Effector CD4-positive, alpha-beta T cell (primary cell): ENCODE measurements at places on chromosomes 13 and 19.
A peak's percentile ranks its signal among the peaks of the same experiment; 100 is the strongest.

DNA sequence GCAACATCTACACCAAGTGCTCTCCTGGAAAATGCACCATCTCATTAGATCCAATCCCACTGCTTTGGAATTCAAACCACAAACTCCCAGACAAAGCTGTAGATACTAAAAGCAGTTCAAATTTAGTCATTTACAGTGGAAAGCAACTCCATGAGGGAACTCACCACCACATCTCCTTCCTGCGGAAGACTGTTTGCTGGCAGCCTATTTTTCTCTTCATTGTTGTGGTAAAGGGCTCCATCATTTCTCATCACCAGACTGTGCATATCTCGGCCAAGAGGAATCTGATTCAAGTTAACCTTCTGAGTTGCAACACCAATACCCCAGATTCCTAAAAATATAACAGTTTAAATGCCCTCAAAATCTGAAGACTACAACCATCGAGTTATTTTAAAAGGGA is 8.4 kb downstream of the SPRYD7 start:
- DNase-seq, result no peak

DNA sequence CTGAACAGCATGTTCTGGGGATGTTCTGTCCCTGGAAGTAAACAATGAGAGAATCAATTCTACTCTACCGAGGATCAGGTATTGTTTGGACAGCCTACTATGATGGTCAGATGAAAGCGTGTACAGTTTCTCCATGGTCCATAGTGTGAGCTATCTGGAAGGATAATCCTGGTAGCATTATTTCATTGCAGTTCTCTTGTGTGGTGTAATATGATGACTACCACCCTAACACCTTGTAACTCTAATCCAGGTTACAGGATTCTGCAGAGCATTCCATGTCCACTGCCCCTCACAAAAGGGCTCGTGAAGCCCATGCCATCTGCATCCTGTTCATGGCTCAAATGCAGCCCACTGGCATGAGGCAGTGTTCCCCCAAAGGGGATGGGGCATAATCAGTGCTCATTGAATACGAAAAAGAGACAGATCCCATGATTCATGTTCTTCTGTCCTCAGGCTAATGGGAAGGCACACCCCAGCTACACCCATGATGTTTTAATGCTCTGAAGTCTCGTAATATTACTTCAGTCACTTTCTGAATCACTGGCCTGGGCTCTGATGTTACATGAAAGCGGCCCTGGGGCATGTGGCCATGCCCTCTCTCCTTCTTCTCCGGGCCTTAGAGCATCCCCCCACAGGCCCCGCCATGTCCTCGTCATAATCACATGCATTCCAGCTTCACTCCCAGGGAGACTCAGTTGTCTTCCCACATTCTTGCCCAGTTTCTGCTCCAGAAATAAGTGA is 68.4 kb downstream of the HSPH1 start:
- no peak for DNase-seq

GRCh38 chr19:5466814-5467291 is 11.6 kb downstream of the ZNRF4 start:
- no peak for DNase-seq

GRCh38 chr13:78078168-78078567 is 159.5 kb upstream of the EDNRB start:
- no peak for DNase-seq

- no peak for DNase-seq
These were observed 36.0 kb upstream of the PABPC3 start for GRCh38 chr13:25059958-25060357.

GRCh38 chr19:57052081-57052480 is 67.7 kb upstream of the USP29 start:
- DNase-seq, result no peak

- DNase-seq, result no peak
These were observed 113.2 kb downstream of the KCNRG start for GRCh38 chr13:50128428-50128931.

DNA sequence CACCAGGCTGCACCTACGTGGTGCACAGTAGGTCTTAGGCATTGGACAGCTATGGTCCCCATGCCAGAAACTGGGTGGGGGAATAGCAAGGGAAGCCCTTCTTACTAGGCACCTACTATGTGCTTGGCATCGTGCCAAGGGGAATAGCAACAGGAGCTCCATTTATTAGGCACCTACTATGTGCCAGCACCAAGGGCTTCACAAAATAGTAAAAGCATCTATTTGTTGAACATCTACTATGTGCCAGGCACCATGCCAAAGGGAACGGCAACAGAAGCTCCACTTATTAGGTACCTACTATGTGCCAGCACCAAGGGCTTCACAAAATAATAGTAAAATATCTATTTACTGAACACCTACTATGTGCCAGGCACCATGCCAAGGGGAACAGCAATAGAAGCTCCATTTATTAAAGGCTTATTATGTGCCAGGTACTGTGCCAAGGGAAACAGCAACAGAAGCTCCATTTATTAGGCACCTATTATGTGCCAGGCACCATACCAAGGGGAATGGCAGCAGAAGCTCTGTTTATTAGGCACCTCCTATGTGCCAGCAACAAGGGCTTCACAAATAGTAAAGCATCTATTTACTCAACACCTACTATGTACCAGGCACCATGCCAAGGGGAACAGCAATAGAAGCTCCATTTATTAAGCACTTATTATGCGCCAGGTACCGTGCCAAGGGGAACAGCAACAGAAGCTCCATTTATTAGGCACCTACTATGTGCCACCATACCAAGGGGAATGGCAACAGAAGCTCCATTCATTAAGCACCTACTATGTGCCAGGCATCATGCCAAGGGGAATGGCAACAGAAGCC is 108.5 kb downstream of the PTPRS start:
- DNase-seq, result no peak

- no peak for DNase-seq
These were observed 67.4 kb downstream of the CDADC1 start for GRCh38 chr13:49315036-49315565.

- no peak for DNase-seq
These were observed 66.6 kb upstream of the XPO4 start for GRCh38 chr13:20969182-20969581.

DNA sequence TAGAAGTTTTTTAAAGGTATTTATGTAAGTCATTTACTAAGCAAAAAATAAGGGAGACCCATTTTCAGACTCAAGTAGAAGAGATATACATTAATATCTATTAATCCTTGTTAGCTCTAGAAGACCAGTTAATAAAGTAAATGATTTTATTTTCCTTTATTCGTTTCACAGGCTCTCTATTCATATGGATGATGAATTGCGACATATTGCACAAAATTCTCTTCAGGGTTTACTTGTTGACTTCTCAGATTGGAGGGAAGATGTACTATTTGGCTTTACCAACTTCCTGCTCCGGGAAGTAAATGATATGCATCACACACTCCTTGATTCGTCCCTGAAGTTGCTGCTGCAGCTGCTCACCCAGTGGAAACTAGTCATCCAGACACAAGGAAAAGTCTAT is 139.3 kb downstream of the FRY start:
- DNase-seq, result no peak

DNA sequence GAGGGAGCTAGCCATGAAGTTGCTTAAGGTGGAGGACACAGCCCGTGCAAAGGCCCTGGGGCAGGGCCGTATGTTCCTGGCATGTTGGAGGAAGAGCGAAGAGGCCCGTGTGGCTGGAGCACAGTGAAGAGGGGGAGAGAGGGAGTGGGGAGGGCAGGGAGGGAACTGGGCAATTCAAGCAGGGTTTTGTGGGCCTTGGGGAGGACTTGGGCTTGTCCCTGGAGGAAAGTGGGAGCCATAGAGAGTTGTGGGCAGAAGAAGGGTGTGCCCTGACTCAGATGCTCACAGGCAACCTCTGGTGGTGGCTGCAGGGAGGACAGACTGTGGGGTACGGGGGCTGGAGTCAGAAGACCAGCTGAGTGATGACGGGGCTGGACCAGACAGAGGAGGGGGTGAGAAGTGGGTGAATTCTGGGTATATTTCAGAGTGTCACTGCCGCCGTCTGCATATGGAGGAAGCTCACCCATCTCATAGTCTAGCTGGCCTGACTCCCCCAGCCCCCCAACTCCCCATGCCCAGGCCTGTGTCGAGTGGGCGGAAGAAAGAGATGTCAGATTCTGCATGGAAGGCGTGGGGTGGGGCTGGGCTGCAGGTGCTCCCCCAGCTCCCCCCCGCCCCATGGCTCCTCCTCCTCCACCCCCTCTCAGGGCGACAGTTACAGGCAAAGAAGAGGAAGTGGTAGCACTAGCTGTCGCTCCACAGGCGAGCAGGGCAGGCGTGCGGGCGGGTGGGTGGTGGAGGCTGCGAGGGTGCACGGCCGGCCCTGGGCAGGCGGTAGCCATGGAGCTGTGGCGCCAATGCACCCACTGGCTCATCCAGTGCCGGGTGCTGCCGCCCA is at the start of gene VAV1:
VAV1 (plus strand) TSS at position 681 of the 838 bp plus-strand sequence; CDS start at position 781, 100 bp downstream.
- peak; percentile 75 for DNase-seq

DNA sequence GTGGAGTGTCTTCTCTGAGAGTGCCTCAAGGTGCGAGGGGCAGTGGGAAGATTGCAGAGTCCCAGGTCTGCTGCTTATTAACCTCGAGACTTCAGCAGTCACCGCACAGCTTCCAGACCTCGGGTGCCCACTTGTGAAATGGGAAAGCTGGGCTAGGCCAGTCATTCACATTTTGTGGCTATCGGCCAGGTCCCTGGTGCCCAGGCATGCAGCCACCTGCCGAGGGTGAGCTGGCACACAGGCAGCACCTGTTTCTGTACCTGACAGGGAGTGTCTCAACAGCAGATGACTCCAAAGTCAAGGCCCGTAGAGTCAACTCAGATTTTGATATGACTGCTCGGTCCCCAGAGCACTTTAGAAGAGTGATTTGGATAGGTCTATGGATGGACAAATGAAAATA is 21.9 kb downstream of the UQCRFS1 start:
- DNase-seq, result no peak

DNA sequence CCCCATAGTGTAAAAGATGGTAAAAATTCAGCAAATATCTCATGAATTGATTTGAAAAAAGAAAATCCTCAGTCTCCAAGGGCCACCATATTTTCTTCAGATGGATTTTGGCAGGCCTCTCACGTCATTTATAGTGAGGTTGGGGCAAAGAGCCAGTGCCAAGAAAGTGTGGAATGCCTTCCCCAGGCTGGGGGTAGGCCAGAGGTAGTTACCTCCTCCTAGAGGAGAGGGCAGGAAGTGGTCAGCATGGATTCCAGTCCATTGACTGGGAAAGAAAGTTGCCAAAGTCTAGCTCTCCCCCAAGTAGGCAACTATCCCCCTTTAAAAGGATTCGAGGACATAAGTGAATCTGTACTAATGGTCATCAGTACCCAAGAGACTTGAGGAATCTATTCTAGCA is 68.4 kb upstream of the KCTD4 start:
- DNase-seq, result no peak

DNA sequence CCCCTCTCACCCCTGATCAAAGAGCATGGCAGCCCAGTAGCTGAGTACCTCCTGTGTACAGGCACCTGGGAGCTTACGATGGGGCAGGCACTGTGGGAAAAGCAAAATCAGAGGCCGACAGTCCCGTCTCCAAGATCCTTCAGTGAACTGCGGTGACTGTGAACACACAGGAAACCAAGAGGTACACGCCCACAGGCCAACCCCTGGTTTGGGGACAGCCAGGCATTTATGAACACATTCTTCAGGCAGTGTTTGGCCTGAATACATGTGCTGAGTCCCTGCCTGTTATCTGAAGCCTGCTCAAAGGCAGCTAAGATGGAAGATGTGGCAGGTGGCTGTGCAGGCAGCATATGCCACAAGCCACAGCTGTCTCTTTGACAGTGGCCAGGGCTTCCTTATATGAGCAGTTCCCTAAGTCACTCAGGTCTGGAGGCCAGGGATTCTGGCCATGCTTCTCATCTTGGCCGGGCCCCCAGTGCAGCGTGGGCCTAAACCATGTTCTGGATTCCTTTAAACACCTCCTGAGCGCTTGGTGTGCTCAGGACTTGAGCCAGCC is 123.6 kb downstream of the UQCRFS1 start:
- DNase-seq, result no peak

DNA sequence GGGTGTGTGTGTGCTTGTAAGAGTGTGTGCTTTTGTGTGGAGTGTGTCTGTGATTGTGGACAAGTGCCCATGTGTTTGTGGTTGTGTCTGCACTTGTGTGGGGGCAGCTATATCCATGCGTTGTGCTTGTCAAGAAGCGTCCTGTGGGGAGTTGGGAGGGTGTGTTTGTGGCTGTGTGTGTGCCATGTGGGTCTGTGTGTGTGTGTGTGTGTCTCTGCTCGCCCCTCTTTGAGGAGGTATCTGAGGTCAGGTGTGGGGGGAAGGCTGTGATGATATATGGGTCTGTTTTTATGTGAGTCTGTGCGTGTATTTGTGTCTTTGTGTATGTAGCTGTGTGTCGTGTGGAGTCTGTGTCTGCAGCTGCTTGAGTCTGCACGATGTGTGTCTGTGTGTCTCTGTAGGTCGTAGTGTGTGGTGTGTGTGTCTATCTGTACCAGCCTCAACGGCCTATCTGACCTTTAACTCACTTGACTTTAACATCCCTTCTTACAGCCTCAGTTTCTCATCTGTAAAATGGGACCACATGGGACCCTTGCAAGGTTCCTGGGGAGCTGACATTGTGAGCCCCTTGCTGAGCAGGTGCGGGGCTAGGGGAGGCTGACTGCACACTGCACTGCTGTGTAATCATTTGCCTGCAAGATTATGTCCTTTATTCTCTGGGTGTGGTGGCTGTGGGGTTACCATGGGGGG is 4.0 kb upstream of the NFIC start:
- DNase-seq, result no peak

- no peak for DNase-seq
These were observed 64.3 kb downstream of the ZNF66 start for GRCh38 chr19:20840371-20840770.
